Right ventricle myocardium superior (tissue), 1 donor: ENCODE measurements at places on chromosomes 11 and 22. TPM values are rescaled to one million over a fixed set of nuclear protein-coding genes. Genes with fewer than 3 reads are reported as not detected.
A peak's percentile ranks its signal among the peaks of the same experiment; 100 is the strongest.

GRCh38 chr11:100273066-100273815, 413.8 kb upstream of the ARHGAP42 start:
- no peak for DNase-seq

GRCh38 chr11:72776844-72777754, 16.7 kb downstream of the STARD10 start:
- peak; percentile 73 for DNase-seq

DNA sequence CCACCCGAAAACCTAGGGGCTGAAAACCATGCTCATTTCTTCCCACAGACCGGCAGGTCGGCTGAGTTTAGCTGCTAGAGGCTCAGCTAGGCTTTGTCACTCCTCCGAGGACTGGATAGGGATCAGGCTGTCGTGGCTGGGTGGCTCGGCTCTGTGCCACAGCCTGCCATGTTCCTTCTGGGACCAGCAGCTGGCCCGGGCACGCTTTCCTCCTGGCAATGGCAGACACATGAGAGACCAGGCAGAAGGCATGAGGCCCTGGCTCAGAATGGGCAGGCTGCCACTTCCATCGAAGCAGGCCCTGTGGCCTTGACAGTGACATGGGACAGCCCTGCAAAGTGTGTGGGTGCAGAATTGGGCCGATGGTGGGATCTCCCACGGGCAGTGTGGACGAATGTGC, 20.9 kb downstream of the PARVG start:
- DNase-seq: peak; percentile 63

The SMIM35 gene
- total RNA-seq: not detected

The HTR3B gene
- total RNA-seq: not detected
